ENCODE measurements at places on chromosomes 1 and 21.

GRCh38 chr1:61950418-61950817 lies 208.1 kb downstream of the PATJ start:
- DNase-seq, result no peak

GRCh38 chr21:43269440-43269839 lies 100.6 kb downstream of the CRYAA start:
- no peak for DNase-seq

- peak; percentile 50 for DNase-seq
Measured at GRCh38 chr1:218480137-218480536, 135.0 kb downstream of the TGFB2 start.

DNA sequence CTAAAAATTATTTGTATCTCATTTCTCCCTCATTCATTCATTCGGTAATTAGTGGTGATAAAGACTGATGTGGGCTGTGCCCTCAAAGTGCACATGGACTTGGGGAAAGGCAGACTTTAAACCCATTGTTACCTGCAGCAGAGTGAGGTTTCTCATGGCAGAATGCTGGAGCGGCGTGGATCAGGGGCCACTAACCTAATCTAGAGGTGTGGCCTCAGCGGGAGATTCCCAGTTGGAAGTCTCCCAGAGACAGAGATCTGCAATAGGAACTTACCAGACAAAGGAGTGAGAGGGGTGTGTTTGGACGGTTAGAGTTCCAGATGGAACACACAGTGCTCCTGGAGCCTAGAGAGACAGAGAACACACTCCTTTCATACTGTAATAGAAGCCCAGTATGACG lies 73.5 kb downstream of the VPS26C start:
- DNase-seq, result no peak

GRCh38 chr21:41565550-41565949 lies 57.6 kb upstream of the TMPRSS2 start:
- no peak for DNase-seq

GRCh38 chr1:18357622-18358230 lies 123.0 kb upstream of the KLHDC7A start:
- DNase-seq, result no peak

GRCh38 chr1:46131093-46131492 lies 1.3 kb downstream of the PIK3R3 start:
- no peak for DNase-seq

DNA sequence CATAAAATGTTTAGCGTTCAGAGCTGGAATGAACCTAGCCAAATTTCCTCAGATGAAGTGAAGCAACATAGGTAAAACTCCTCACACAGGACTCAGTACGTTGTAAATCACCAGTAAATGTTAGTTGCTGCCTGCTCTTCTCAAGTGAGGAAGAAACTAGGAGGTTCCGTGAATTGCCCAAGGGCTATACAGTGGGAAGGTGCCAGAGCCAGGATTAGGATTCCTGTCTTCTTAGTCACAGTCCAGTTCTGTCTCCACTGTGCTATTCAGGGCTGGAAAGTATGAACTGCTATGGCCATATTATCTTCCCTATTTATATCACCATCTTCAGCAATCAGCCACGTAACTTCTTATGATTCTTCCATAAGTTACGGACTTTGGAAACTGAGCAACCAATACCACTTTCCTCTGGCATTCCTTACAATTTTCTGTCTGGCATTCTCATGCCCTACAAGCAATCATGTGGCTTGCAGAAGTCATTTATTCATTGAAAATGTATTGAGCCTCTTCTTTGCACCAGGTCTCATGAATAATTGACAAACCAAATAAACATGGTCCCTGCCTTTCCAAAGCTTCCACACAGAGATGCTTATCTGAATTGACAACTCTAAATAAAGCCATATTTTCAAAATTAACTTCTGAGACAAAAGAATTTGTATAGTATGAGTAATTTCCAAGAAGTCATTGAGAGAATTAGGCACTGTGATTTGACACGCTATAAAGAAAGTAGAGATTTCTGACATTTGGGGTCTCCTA lies 271.6 kb upstream of the SGIP1 start:
- DNase-seq, result peak; percentile 91
